ENCODE measurements at places on chromosomes 4 and X.

DNA sequence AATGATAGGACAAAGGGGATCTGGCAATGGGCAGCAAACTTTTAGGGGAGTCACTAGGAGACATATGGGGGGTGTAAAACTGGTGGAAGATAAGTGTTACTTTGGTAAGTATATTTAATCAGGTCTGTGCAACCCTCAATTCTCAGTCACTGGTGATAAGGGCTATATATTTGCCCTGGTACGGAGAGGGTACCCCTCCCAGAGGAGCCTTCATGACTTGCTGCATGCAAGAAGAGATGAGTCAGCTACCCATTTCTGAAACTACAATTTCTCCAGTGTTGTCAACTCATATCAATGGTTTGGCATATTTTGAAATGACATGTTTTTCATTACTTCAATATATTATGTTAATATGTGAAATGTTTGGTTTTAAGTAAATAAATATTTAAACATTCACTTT, 14.3 kb downstream of the SMARCAD1 start:
- DNase-seq: no peak

DNA sequence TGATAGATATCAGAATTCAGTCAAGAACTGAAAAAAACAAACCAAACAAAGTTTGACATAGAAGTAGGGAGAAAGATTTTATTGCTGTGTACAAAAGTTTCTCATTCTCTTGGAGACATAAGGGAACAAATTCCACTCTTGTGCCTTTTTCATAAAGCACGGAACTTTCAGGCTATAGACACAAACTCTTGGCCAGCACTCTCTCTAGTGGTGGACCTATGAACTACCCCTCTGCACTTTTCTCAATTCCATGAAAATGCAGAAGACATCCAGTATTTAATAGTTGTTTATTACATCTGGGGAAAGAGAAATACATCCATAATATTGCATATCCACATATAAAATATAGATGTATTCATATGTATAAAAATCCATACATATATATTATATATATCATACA, 291.6 kb upstream of the HS3ST1 start:
- no peak for DNase-seq

DNA sequence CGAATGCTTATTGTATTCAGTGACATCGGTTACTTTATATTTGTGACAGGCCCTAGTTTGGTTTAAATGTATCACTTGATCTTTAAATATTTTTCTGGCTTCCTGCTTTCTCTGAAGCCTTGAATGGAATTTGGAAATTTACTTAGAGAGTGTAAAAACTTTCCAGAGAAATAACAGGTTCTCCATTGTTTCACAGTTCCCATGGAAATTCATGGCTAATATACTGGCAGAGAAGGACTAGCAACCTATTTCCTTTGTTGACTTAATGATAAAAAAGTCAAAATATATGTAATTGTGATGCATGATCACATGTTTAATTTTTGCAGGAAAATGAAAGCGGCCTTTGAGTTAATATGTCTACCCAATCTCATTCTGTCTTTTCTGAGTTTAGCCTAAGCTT, 13.2 kb downstream of the NEIL3 start:
- no peak for DNase-seq

GRCh38 chr4:186699881-186700397, 23.7 kb downstream of the FAT1 start:
- DNase-seq: no peak

DNA sequence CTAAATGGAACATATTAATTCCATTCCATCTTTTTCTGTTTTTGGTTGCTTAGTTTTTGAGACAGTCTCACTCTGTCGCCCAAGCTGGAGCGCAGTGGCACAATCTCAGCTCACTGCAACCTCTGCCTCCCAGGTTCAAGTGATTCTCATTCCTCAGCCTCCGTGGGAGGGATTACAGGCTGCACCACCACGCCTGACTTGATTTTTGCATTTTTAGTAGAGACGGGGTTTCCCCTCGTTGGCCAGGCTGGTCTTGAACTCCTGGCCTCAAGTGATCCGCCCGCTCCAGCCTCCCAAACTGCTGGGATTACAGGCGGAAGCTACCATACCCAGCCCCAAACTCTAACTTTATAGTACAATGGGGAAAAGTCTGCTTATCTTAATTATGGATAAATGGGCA, 11.2 kb downstream of the HNRNPD start:
- DNase-seq: no peak

DNA sequence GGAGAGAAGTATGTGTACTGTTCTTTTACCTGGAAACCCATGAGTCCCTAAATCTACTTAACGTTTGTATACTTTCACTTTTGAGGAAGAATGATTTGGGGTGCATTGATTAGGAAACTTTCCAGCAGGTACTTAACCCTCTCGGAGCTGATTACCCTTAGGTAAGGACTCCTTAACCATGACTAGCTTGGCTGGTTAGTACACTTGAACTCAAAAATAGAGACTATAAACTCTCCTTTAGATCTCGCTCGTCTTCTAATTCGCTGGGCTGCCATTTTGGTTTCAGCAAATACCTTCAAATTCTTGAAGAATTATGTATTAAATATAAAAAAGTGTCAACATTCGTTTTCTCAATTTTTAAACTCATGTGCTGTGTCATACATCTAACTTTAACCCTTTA, 2.0 kb downstream of the USP9X start:
- no peak for DNase-seq

- DNase-seq: no peak
Observed at GRCh38 chr4:3461515-3462291, 1.4 kb upstream of the DOK7 start.

DNA sequence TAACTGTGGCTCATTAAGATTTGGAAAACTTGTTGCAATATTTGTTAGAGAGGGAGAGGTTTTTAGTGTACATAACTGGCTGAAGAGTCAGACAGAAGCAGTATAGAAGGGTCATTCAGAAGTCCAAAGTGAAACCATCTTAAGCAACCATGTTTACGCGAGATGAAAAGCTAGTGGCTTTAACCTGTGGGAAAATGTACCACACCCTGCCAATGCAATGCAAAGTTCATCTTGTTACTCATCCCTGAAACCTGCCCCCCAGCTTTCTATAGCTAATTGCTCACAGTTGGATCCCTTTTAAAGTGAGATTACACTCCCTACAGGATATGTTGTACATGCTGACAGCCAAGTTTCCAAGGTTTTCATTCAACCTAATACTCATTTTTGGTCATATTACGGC, 96.7 kb upstream of the RAPGEF2 start:
- no peak for DNase-seq

- no peak for DNase-seq
Observed at GRCh38 chr4:56374956-56375355, 12.3 kb downstream of the AASDH start.

- no peak for DNase-seq
Observed at GRCh38 chr4:82718162-82718940, 80.2 kb downstream of the SCD5 start.

DNA sequence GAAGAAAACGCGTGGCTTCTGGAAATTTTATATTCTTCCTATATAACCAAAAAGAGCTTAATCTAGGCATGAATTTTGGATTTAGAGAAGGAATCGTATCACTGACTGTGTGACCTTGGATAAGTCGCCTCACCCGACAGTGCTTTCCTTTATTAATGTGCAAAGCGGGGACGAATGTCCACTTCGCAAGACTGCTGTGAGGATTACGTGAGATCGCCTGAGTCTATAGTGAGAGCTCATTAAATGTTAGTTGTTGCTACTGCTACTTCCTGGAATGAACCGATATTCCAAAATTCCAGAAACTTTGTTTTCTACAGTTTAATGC, 448 bp upstream of the TBC1D8B start:
- no peak for DNase-seq

- DNase-seq: no peak
Observed at GRCh38 chr4:132530861-132531260, 618.2 kb upstream of the PCDH10 start.

DNA sequence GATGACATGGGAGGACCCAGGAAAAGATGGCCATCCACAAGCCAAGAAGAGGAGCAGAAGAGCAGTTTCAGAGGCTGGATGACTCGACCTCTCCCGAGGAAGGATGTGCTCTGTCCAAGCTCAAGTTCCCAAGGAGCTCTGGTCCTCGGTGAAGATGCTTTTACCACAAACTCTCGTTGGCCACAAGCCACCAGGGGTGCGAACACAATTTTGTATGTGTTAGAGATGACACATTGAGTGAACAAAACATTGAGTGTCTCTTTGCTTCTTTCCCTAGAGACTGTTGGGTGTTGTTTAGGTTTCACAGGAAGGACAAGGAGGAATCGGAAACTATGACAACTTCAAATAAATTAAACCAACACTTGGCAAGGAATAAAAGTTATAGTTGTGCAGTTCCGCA, 26.3 kb downstream of the FGFBP1 start:
- DNase-seq: no peak

Measured in T follicular helper cell (primary cell).